ENCODE measurements at places on chromosomes 2 and 18. TPM values are rescaled to one million over a fixed set of nuclear protein-coding genes. Genes with fewer than 3 reads are reported as not detected.

PROC gene
- total RNA-seq = 3.5 TPM

RAPH1 gene
- total RNA-seq = 6.4 TPM

TNFRSF11A gene
- 7.6 TPM for total RNA-seq

SYT4 gene
- not detected for total RNA-seq

EN1 gene
- total RNA-seq = 1.1 TPM

PIKFYVE gene
- 8.0 TPM for total RNA-seq

CNDP1 gene
- total RNA-seq = not detected

SAP130 gene
- total RNA-seq = 13.0 TPM

GFPT1 gene
- total RNA-seq = 27.8 TPM
